ENCODE measurements at places on chromosomes 16 and 17.

DNA sequence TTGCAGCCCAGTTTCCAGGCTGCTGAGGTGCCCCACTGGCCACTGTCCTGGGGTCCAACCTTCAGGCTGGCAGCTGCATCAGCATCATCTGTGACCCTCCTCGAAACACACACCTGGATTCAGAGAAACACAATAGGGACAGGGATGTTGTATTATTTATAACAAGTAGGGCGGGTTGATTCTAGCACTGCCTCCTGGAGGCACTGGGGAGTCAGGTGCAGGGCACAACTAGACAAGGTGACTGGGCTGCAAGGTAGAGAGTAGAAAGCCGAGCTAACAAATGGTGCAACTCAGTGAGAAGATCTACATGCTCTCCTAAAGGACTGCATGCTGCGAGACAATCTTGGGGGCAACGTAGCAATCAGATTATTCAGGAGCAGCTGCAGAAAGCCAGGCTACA lies 317.3 kb downstream of the SLC39A11 start:
- no peak for DNase-seq

- no peak for DNase-seq
Measured at GRCh38 chr16:60363566-60363965, 1629.5 kb upstream of the GOT2 start.

DNA sequence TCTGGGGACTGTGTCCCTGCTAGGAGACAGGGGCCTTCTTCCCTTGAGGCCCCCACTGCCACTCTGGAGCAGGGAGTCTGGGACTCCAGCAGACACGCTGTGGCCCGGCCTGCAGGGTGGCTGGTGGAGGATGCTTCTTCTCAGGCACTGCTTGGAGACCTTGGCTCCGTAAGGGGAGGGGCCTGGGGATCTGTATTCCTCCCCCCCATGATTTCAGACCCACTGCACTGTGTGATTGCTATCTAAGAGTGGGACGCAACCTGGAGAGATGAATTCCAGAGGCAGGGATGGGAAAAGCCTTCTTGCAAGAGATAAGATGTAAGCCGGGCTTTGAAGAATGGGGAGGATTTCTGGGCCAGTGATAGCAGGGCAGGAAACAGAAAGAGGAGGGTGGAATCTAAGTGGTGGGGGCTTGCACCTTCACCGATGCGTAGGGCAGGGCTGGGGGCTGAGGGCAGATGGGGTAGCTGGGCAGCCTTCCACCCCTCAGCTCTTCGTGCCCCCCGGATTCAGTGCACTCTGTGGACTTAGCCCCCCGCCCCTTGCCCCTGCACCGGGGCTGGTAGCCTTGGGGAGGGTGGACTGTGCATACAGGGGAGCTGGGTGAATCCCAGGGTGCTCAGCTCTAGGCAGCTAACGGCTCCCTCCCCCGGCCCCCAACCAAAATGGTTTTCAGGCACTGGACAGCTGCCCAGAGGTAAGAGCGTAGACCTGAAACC lies 5.2 kb upstream of the GSE1 start:
- no peak for DNase-seq

DNA sequence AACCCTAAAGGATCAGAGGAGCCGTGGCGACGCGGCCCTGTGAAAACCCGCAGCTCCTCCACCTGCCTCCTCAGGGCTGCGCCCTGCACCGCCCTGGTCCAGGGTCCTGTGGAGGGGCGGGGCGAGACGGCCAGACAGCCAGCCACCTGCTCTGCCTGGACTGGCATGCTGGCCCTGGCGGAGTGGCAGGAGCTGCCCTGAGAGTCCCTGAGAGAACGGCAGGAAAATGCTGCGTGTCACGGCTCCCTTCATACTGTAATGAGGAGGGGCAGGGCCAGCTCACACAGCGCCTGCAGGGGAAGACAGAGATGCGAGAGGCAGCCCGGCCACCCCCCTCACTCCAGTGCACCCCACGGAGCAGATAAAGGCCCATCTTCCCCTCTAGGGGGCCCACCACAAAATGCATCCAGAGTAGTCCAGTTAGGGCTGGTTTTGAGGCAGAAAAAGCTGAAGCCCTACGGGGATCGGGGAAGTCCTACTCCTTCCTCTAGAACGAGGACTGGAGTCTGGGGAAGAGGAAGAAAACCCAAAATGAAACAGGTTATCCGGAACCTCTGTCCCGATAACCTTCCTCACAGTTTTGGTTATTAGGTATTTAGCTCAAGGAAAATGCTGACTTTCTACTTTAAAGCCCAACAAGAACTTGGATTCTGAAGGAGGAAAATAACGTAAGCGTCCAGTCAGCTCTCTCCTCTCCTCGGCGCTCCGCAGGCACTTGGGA lies 97.6 kb upstream of the DNAH17 start:
- DNase-seq = no peak

DNA sequence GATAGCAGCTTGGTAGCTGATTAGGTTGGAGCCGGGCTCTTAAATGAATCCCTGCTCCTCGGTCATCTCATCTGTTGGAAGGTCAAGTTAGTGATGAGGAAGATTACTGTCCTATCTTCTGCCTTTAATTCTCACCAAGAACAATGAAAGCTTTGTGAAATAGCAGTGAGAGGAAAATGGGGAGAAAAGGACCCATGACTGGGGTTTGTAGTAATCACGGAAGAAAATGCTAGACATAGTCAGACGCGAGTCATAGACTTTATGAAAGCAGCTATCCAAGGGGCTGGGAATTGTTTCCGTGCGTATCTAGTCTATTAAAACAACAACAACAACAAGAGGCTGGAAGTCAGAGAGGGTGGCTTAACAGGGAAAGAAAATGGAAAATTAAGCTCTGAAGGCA lies 18.3 kb downstream of the PIK3R5 start:
- DNase-seq = no peak

- no peak for DNase-seq
Measured at GRCh38 chr16:58365623-58366022, 26.6 kb upstream of the GINS3 start.

DNA sequence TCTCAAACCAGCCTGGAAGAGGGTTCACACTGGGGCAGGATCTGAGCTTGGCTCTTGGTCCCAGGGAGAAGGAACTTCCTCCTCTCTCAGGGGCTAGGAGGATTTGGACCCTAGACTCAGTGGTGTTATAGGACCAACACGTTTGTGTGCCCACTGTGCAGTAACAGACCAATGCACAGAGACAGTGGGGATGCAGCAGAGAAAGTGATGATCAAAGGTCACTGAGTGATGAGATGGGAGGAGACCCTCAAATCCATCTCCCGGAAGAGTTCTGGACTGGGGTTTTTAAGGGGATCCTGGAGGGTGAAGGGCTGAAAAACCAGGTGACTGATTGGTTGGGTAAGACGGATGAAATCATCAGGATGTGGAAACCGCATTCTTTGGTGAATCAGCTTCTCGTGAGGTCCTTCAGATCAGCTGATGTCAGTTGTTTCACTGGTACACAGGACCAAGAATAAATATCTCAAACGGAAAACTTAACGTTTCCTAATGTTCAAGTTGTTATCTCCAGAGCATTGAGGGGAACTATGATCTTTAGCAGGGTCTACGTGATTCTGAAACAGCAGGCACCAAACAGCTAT lies 3.3 kb upstream of the VAC14 start:
- DNase-seq = no peak

GRCh38 chr17:47717261-47717697 lies 15.8 kb upstream of the TBX21 start:
- no peak for DNase-seq

DNA sequence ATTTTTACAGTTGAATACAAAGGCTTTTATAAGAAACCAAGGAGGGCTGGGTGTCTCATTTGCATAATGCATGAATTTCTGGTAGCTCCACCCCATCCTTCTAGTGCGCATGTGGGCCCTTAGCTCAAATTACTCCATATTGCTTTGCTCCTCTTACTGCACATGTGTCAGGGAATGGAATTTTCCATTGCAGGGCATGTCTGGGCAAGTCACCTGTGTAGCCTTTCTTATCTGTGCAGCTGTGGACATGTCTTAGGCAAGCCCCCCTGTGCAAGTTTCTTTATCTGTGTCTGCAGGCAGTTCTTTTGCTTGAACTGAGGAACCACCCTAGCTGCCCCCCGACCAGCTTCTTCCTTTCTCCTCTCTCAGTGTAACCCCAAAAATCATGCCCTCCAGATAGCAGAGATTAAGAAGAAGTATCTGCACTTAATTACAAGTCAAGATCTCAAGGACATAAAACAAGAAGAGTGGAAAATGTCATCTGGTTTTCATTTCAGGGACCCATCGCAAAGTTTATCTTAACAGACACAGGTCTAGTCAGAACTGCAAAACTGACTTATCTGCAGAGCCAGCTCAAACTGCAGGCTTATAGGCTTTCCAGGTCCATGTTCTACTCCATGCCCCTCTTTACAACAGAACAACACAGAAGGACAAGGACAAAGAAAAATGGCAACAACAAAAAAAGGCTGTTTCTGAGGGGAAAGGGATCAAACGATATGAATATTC lies 137.9 kb upstream of the HS3ST4 start:
- no peak for DNase-seq

All from activated CD4-positive, CD25-positive, alpha-beta regulatory T cell (primary cell).